Central memory CD8-positive, alpha-beta T cell (primary cell): ENCODE measurements at places on chromosomes 2 and 18.

GRCh38 chr2:114316532-114317300, 125.7 kb upstream of the DPP10 start:
- no peak for DNase-seq

GRCh38 chr2:183243758-183244157, 119.5 kb downstream of the NUP35 start:
- DNase-seq = no peak

- no peak for DNase-seq
These were observed 196.8 kb downstream of the LRRTM4 start for GRCh38 chr2:77325395-77325794.

- DNase-seq = no peak
These were observed 96.5 kb downstream of the CCDC93 start for GRCh38 chr2:117917223-117917917.

DNA sequence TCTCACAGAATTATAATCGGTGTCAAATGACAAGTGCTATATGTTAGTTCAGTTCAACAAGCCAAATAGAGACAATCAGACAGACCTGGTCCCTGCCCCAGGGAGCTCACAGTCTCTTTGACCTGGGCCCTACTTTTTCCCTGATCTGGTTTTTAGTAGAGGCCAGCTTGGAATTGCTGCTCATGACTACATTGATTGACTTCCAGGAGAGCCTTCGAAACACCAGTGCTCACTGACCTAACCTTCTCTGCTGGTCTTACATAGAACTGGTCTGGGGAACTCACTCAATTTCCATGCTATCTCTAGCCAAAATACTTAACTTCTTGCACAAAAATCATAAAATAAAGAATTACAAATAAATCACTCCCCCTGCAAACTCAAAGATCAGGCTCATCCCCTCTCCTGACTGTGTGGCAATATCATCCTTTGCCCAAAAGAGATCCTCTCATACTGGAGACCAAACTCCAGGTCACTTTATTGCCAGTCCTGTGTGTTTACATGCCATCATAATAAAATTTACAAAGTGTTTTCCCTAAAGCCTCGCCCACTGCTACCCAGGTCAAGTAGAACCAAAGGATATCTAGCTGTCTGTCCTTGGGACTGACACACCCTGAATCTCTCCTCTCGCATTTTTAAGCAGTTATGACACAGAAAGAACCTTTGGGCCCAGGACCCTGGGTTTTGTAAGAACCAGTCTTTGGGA, 53.2 kb downstream of the PROC start:
- no peak for DNase-seq

DNA sequence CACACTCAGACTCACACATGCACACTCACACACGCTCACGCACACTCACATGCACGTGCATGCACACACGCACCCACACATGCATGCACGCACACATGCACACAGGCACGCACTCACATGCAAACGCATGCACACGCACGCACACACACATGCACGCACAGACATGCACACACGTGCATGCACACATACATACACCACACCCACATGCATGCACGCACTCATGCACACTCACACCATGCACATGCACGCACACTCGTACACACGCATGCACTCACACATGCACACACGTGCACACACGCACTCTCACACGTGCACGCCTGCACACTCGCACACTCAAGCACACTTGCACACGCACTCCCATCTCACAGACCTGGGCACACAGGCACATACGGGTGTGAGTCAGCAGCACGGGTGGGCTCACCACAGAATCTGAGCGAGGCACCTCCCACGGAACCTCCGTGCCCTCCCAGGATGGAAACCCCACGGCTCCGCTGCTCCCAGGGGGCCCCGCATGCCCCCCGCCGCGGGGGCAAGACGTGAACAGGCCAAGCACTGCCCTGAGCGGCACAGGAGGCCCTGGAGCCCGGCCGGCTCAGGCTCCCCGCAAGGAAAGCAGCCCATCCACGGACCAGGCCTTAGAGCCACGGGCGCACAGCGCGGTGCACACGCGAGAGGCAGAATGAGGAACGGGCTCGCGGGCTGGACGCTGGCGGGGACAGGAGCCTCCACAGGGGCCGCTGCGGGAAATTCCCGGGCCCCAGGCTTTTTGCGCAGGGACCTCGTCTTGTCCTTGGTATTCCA, 8.4 kb upstream of the KCNG2 start:
- DNase-seq = no peak

- no peak for DNase-seq
These were observed 260.2 kb downstream of the NBAS start for GRCh38 chr2:15300624-15301573.

GRCh38 chr2:127701651-127702394, 526 bp downstream of the SFT2D3 start:
- DNase-seq = peak; percentile 77

GRCh38 chr2:235194351-235194750, 242.5 kb downstream of the SH3BP4 start:
- DNase-seq = no peak

DNA sequence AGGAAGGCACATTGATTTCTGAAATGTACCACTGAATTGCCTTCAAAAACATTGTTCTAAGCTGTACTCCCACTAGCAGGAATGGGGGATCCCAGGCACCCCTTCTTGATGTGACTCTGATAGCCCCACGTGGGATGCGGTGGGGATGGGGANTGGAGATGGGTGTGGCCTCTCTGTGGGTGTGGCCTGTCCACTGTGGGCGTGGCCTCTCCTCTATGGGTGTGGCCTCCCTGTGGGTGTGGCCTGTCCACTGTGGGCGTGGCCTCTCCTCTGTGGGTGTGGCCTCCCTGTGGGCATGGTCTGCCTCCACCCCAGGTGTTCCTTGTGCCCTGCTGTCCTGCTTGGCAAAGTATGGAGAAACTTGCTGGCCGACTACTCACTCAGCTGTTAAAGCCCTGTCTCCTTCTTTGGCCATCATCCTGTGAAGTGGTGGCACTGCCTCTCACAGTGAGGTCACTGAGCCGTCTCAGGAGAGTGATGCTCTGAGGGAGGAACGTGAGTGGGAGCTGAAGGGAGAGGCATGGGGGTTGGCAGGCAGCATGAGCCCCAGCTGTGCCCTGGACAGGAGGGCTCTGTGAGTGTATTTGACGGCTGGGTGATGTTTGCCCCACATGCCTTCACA, 6.7 kb upstream of the PARD6G start:
- DNase-seq = no peak

DNA sequence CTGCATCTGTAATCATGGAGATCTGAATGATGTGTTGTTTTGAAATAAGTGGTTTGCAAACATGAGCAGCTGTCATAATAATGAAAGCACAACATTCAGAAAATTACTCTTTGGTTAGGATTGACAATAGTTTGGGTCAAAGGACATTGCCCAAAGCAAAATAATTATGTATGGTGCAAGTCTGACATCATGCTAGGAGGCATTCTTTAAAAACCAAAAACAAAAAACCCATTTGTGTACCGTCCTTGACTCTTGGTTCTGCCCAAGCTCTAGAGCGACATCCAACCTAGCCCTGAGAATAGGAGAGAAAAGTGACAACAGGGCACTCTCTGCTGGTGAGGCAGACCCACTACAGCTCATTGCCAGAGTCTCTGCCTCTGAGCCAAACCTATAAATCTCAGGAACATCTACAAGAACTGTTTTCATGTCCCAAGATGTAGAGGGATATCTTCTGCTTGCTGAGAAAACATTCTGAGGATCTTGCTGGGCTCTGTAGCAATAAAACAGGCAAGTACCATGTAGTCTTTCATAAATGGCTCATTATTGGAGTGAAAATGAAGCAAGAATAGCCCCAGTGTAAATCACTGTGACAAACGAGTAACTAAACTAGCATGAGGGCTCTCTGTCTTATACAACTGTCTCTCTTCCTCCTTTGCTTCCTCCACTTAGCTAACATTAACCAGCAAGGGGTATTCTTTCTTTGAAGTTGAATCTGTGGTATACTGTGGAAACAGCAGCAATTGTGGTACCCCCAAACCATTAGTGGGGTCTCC, 266.8 kb upstream of the CXCR4 start:
- peak; percentile 32 for DNase-seq

GRCh38 chr2:14182227-14182946, 450.1 kb upstream of the LRATD1 start:
- DNase-seq = no peak

DNA sequence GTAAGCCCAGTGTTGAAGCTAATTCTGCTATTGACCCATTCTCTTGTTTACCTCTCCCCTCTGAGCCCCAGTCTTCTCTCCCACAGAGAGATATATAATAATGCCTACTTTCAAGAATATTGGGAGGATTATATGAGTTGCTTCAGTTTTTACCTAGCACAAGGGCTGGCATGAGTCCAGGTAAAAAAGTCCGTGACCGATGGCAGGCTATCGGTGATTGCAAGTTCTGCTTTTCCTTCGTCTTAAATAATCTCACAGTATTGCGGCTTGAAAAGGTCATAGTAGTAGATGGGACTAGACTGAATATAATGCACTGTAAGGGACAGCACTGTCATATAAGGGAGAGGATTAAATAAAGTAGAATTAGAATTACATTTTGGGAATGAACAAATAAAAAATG, 77.6 kb downstream of the KIF5C start:
- no peak for DNase-seq

GRCh38 chr2:179022685-179023084, 27.3 kb downstream of the CCDC141 start:
- DNase-seq = no peak

- no peak for DNase-seq
These were observed 73.6 kb upstream of the SALL3 start for GRCh38 chr18:78906066-78906465.

DNA sequence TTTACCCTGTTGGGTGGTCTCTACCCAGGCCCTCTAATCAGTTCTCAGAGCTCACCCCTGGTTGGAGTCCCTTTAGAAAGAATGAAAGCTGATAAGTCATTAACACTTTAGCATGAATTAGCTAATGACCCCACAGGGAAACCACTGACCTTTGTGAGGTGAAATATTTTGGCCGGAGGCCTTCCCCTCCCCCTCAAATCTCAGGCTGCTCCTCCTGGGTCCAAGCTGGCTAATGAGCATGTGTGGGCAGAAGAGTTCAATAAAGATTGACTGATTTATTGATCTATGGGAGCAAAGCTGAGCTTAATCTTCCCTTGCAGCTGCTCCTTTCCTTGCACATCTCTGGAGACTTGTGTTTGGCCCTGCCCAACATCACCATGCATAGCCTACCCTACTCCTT, 78.8 kb upstream of the CCDC85A start:
- no peak for DNase-seq

DNA sequence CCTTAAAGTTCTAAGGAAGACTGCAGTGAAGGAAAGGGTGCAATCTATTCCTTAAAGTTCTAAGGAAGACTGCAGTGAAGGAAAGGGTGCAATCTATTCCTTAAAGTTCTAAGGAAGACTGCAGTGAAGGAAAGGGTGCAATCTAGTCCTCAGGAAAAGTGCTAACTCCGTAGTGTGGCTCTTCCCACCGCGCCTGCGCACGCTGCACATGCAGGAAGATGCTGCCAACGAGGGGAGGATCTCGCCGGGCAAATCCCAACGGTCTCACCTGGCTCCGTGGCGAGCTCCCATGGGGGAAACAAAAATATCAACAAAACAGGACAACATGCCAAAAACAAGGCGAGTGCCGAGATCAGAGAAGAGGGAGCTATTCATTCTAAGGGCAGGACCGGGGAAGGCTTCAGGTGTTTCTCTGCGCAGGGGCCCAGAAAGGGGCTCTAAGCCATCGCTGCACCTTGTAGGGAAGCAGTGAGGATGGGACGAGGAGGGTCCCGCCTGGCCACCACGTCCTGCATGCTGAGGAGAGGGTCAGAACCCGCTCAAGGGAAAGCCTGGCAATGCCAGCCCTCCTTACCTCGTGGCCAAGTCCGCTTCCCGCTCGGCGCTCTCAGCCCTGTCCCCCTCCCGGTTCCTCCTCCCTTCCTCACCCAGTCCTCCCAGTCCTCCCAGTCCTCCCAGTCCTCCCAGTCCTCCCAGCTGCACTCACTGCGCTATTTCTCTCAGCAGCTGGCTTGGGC, 24.5 kb downstream of the TIMM21 start:
- no peak for DNase-seq

DNA sequence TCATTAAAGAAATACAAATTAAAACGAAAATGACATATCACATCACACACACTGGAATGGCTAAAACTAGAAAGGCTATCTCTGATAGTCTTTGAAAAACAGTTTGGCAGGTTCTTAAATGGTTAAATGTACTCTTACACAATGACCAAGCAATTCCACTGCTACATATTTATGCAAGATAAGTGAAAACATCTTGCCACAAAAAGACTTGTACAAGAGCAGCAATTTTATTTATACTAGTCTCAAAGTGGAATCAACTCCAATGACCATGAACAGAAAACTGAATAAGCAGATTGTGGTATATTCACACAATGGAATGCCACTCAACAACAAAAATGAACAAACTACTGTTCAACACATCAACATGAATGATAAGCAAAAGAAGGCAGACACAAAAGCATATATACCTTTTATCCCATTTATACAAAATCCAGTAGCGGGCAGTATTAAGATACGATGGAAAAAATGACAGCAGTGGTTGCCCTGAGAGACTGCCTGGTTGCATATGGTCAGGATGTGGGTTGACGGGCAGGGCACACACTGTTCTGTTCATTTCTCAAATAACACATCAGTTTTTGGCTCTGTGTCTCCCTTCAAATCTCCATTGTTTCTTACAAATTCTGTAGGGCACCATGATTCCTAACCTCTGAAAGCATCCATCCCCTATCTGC, 25.4 kb downstream of the SP100 start:
- no peak for DNase-seq
